ENCODE measurements at places on chromosomes 11 and 22.
A peak's percentile ranks its signal among the peaks of the same experiment; 100 is the strongest.

- DNase-seq = no peak
Measured at GRCh38 chr11:2669634-2670469, 29.9 kb downstream of the KCNQ1OT1 start.

DNA sequence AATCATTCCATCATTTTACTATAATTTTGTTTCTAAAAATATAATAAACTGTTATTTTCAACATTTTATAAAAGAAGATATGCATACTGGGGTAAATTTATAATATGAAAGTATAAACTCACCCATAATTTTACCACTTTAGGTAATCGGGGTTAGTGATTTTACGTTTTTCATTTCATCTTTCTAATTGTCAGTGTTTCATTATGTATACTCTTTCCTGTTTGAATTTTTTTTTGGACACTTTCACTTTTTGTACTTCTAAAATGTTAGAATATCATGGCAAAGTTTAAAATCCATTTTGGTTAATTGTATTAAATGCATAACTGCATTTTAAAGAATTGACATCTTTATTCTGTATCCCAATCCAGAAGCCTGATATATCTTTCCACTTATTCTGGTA lies 115.8 kb downstream of the METTL15 start:
- DNase-seq = no peak

DNA sequence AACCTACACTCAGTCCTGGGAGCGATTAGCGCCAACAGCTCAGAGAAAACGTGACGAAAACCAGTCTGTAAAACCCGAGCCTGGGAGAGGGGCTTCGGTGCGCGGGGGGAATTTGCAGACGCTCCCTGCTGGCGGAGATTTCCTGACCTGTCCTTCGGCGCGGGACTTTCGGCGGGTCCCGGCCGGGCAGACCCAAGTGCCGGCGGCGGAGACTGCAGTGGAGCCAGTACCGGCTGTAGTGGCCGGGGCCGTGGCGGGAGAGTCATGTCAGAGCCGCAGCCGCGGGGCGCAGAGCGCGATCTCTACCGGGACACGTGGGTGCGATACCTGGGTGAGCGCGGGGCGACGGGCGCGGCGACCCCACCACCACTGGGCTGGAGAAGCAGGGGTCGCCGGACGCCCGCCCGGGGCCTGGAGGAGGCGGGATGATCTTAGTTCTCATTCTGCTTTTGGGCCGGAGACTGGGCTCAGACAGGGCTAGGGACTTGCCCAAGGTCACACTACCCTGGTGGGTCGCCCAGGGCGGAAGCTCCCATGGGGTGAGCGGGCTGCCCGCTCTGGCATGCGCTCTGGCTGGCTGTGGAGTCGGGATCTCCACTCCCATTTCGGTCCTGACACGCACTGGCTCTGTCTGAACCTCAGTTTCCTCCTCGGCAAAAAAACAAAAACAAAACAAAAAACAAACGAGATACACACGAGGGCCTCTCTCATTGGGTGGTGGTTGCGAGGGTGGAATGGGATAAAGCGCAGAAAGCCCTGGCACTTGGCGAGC lies at the start of gene MTFP1:
Gene MTFP1 (plus strand): TSS at position 153 of the 772 bp plus-strand sequence. CDS start 112 bp downstream, at position 265.
- DNase-seq = peak; percentile 91

DNA sequence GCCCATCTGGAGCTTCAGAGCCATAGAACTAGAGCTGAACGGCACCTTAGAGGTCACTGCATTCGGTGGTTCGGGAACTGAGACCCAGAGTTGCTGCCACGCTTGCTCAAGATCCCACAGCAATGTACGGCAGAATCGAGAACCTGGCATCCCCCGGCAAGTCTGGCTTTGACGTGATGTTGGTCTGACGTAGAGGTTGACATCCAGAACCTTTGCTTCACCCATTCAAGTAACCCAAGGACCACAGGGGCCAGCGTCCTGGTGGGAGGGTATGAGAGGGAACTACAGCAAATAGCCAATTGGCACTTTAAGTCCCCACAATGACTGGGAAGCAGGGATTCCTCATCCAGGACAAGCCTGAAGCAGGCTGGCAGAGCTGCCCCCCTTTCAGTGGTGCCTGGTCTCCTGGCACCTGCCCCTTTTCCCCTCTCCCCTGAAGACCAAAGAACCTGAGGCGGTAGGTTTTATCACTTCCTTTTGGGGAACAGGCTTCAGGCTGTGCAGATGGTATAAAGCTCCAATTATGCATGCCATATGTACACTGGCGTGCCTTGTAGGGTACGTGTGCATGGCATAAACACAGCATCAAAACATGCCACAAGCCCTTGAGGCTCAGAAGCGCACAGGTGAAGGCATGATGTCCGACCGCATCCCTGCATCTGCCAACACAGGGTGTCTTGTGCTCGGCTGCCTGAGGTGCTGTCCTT lies 15.3 kb upstream of the TEF start:
- DNase-seq = no peak

- no peak for DNase-seq
Measured at GRCh38 chr11:72520815-72521214, 86.5 kb upstream of the CLPB start.

GRCh38 chr22:17477391-17477833 lies 85.9 kb upstream of the SLC25A18 start:
- no peak for DNase-seq

- no peak for DNase-seq
Measured at GRCh38 chr11:96256215-96257011, 86.6 kb downstream of the MAML2 start.

DNA sequence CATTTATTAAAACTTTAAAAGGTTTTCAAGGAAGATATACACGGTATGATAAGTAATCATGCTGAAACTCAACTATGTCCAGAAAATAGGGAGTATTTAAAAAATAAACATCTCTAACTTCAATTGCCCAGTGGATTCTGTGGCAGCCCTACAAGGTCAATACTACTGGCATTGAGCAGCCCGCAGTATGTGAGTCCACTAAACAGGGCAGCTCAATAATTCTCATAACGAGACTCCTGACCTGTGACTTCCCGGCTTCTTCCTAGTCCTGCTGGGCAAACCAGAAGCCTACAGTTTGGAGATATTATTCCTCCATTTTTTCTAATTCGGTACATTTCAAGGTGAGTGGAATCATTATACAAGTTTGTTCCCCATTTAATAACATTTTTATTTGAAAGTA lies 580.5 kb upstream of the CCDC90B start:
- DNase-seq = no peak

DNA sequence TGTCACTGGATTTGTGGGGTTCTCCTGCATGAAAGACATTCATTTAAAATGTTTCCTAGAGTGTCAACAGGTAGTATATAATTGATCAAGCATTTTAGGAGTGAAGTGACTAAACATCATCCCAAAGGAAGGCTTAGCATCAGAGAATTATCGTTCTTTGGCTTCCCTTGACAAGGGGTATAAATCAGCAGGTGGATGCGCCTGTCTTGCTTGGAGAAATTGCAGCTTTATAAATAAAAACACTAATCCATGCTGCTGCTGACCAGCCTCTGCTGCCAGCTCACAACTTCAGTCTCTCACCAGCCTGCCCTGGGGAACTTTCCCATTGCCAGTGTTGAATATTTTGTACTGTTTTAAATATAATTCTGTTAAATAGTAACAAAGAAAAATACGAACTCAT lies 1184.7 kb upstream of the TENM4 start:
- no peak for DNase-seq

GRCh38 chr11:94183886-94184264 lies 55.2 kb downstream of the PANX1 start:
- peak; percentile 50 for DNase-seq

- DNase-seq = no peak
Measured at GRCh38 chr11:32297611-32298011, 137.7 kb downstream of the WT1 start.

DNA sequence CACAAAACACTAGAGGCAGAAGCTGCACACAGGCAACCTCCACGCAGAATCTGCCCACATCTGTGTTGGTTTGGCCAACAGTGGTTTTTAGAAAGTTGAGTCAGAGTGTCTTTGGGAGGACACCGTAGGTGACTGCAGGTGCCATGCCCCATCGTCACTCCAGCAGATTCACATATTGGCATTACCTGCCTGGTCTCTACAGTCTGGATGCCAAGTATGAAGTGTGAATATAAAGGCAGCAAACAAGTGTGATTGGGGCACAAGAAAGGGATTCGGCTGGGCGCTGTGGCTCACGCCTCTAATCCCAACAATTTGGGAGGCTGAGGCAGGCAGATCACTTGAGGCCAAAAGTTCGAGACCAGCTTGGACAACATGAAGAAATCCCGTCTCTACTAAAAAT lies 11.0 kb upstream of the FXYD2 start:
- no peak for DNase-seq

DNA sequence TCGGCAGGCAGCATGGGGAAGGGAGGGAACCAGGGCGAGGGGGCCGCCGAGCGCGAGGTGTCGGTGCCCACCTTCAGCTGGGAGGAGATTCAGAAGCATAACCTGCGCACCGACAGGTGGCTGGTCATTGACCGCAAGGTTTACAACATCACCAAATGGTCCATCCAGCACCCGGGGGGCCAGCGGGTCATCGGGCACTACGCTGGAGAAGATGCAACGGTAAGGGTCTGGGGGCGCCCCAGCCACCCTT lies 204 bp downstream of the FADS2 start:
- no peak for DNase-seq

DNA sequence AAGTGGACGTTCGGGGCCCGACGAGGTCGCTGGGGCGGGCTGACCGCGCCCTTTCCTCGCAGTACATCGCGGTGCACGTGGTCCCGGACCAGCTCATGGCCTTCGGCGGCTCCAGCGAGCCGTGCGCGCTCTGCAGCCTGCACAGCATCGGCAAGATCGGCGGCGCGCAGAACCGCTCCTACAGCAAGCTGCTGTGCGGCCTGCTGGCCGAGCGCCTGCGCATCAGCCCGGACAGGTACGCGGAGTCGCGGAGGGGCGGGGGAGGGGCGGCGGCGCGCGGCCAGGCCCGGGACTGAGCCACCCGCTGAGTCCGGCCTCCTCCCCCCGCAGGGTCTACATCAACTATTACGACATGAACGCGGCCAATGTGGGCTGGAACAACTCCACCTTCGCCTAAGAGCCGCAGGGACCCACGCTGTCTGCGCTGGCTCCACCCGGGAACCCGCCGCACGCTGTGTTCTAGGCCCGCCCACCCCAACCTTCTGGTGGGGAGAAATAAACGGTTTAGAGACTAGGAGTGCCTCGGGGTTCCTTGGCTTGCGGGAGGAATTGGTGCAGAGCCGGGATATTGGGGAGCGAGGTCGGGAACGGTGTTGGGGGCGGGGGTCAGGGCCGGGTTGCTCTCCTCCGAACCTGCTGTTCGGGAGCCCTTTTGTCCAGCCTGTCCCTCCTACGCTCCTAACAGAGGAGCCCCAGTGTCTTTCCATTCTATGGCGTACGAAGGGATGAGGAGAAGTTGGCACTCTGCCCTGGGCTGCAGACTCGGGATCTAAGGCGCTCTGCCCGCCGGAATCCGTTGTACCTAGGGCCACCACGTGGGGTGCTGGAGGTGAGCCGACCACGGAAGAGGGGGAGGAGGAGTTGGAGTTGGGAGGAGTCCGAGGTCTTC lies 771 bp downstream of the MIF start:
- peak; percentile 96 for DNase-seq

DNA sequence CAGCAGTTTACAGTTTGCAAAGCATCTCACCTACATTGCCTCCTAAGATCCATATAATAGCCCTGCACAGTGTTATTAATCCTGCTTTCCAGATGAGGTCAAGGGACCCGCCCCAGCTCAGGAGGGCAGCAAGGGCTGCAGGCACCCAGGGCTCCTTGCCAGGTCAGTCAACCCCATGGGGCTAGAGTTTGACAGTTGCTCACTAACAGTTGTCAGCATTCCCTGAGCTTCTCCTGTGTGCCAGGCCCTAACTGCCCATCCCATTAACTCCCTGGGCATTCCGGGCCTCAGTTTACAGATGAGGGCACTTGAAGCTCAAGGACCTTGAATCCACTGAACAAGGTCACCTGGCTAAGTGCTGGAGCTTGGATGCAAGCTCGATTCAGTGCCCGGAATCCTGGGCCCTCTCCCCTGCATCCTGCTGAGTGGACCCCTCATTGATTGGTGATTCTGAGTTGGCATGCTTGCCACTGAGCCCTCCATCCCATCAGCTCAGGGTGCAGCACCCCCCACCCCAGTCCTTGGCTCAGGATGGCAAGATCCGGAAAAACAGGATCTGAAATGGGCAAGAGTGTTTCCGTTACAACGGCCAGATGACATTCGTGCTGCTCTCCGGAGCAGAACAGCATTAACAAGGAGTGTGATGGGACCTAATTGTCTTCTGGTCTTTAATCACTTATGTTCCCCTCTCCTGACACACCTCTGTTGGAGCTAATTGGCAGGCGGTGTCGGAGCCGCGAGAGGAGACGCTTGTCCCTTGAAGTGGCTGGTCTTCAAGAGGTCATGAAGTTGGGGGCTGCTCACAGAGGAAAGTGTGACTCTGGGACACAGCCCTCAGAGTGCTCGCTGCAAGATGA lies 87.4 kb upstream of the SHISAL1 start:
- no peak for DNase-seq

GRCh38 chr22:29917052-29917902 lies 34.3 kb downstream of the MTMR3 start:
- no peak for DNase-seq

DNA sequence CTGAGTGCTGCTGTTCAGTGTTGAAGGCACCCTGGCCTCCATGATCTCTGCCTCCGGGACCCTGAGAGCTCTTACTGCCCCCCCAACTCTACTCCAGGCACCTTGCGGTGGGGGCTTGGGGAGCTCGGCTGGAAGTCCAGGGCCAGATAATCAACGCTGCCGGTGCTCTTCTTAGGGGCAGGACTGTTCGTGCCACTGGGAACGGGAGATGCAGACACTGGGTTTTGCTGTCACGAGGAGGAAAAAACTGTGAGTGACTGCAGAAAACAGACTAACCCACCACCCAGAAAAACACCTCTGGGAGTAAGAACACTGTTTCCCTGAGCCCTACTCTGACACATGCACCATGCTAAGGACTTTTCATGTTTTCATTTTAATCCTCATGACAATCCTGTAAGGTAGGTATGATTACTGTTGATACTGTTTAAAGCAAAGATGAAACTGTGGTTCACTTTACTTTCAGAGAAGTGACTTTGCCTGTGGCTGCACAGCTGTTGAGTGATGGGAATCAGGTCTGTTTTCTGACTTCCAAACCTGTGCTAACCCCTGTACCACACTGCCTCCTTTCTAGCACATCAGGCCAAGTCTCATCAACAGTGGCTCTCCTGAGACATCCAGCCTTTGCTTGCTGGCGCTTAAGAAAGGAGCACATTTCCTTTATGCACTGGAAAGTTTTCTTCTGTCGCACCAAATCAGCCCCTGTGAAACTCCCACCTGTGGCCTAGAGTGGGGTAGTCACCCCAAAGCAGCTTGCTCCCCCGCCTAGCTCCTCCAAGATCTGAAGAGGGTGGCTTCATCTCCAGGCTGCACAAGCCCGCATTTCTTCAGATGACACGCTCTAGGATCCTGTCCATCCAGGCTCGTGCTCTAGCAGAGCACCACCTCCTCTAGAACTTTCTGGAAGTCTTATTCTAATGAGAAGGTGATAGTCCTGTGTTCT lies 31.8 kb downstream of the USP35 start:
- DNase-seq = no peak
